ENCODE measurements at places on chromosomes 3 and 15.

DNA sequence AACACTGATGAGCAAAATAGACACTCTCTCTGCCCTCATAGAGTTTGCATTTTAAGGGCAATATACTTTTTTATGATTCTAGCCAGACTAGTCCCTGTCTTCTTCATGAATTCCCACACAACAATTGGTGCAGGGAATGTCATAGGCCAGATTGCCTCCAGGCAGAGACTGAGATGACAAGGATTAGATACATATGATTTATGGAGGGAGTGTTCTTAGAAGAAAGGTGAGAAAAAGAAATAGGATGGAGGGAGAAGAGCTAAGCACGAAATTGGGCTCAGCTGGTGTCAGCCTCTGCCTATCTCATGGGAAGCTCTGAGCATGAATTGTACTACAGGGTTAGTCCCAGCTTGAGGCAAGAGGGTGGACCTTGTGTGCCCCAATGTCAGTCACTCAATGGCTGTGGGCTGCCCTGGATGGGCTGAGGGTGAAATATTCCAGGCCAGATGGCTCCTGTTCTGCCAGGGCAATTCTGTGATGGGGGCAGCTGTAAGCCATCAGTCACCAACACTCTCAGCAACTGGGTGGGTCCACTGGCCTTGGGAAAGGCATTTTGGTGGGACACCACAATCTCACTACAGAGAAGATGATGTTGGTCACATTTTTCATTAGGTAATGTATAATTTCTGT, 31.1 kb downstream of the EIF1B start:
- DNase-seq = no peak

DNA sequence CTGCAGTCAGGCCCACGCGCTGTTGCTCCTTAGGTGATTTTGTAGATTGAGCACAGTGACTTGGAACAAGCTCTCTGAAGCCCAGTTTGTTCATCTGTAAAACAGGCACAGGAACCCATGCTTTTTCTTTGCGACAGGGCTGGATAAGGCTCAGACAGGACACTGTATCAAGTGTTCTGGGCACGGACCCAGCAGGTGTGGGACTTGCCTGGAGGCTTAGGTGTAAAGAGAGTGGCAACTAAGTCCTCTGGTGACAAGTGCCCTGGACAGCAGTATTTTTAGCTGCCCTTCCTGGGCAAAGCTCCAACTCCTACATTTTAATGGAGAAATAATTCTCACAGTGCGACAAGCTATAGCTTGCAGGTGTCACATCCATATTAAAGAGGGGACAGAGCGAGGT, 32.2 kb downstream of the CD276 start:
- DNase-seq = no peak

DNA sequence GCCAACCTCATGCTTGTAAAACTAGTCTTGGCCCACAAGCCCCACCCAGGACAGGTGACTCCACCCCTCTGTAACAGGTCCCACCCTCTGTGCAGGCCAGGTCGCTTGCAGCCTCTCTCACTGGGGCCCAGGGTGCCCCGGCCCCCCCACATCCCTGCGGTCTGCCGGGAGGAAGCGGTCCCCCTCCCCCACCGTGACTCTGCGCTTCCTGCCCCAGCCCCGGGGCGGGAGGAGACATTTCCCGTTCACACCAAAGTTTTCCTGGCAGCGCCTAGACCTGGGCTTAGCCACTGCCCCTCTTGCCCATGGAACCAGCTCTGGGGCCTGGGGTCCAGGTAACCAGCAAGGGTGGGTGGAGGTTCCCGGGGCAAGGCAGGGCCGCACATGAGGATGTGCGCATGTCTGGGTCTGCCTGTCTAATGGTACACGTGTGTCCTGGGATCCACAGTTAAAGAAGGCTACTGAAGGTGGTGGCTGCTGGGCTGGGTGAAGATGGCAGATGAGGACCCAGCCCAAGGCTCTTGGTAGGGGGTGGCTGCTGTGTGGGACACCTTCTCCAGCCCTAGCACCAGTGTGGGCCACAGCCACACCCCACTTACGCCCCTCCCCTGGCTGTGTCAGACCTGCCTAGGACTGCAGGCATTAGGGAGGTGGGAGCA, 8.4 kb downstream of the NBEAL2 start:
- DNase-seq = peak; percentile 71

DNA sequence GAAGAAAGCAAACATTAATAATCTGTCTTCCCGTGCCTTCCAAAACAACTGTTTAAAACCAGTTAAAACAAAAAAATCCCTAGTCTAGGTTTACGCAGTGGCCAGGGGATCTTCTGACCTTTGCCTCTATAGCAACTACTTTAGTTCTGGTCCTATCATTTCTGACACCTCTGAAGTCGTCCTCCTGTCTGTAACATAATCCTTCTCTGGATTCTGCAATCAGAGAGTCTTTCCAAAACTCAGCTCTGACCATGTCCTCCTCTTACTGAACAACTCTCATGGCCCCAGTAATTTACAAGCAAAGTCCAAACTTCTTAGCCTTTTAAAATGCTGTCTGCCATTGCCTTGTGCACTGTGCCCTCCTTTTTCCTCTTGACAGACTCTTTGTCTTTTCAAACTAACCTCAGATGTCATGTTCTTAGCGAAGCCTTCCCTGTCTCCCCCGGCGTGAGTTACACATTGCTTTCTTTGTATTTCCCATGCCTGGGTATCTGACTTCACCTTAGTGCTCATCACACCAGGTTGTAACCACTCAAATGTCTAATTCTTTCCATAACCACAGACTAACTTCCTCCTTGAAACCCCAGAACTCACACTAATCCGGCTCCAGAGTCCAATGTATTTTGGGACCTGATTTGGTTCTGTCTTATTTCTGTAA, 105.2 kb upstream of the BNIP2 start:
- no peak for DNase-seq

- DNase-seq = no peak
These were observed 8.9 kb downstream of the ACAN start for GRCh38 chr15:88812133-88812532.

GRCh38 chr3:102200560-102200959, 234.3 kb upstream of the ZPLD1 start:
- DNase-seq = no peak

DNA sequence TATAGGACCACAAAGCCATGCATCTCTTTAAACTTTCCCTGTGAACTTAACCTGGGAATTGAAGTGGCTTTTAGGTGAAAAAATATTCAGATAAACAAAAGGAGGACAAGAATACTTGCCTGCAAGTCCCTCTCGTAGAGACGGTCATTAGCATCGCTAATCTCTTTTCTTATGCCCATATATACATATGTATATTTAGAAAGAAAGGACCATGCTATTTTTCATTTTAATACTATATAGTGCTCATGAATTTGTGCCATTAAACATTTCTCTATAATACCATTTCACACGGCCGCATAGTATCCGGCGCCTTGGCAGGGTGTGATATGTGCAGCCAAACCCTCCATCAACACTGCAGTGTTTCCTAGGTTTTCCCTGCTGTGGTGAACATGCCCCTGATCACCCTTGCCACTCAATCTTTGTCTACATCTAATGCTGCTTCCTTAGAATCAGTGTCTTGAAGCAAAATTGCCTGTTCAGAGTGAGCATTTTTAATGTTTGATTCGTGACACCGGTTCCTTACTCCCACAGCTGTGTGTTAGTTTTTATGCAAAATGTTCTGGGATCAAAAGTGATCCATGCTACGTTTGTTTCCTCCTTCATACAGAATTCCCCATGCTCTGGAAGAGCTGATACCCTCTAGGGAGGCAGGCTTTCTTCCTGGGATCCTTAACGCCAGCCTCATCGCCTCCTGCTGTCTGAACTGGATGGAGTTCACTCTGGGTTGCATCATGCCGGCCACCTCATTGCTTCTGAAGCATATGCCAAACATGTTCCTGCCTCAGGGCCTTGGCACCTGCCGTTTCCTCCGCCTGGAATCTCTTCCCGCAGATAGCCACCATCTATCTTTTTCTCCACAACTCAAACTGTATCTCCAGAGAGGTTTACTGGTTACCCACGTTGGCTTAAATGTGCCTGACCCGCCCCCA, 118.1 kb downstream of the FBLN2 start:
- DNase-seq = no peak

GRCh38 chr3:116661196-116661595, 48.4 kb upstream of the TUSC7 start:
- DNase-seq = no peak

- DNase-seq = no peak
These were observed 86.1 kb downstream of the FOXP1 start for GRCh38 chr3:71497367-71497897.

DNA sequence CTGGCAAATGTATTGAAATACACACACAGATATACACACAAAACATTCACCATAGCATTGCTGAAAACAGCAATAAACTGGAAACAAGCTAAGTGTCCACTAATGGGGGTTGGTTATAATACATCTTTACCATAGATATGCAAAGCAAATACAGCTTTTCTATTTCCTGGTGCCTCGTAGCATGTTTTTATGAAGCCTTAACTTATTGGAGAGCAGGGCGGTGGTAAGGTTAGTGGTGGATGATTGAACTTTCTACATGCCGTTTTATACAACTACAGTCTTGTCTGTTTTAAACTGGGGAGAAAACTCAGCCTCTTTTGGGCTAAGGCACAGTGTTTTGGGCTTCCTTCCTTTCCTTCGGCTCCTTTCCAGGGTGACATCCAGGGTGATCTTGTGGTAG, 104.5 kb downstream of the NR2F2 start:
- DNase-seq = no peak

GRCh38 chr3:100813828-100814227, 104.5 kb downstream of the TFG start:
- no peak for DNase-seq

GRCh38 chr3:44036850-44037249, 204.8 kb upstream of the TOPAZ1 start:
- DNase-seq = no peak

- DNase-seq = no peak
These were observed 56.4 kb upstream of the ETV5 start for GRCh38 chr3:186165331-186165730.

- no peak for DNase-seq
These were observed 8.5 kb upstream of the FANCD2 start for GRCh38 chr3:10017636-10018292.

- DNase-seq = no peak
These were observed 267.2 kb downstream of the FAM43A start for GRCh38 chr3:194952841-194953241.

DNA sequence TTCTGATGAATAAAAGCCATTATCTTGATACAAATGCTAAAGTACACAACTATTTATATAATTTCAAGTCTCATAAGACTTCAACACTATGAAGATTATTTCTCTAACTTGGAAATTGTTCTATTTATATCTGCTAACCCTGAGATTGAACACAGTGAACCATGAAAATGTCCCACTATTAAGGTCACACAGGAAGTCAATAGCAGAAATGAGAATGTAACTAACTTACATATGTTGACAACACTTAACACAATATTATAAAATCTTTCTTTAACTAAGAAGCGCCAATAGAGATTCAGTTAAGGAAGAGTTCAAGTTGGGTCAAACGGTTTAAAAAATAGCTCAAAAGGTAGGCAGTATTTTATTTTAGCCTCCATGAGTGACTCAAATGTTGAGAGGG, 551.8 kb upstream of the CBLB start:
- DNase-seq = no peak

GRCh38 chr3:132978464-132978863, 59.7 kb upstream of the TMEM108 start:
- no peak for DNase-seq

DNA sequence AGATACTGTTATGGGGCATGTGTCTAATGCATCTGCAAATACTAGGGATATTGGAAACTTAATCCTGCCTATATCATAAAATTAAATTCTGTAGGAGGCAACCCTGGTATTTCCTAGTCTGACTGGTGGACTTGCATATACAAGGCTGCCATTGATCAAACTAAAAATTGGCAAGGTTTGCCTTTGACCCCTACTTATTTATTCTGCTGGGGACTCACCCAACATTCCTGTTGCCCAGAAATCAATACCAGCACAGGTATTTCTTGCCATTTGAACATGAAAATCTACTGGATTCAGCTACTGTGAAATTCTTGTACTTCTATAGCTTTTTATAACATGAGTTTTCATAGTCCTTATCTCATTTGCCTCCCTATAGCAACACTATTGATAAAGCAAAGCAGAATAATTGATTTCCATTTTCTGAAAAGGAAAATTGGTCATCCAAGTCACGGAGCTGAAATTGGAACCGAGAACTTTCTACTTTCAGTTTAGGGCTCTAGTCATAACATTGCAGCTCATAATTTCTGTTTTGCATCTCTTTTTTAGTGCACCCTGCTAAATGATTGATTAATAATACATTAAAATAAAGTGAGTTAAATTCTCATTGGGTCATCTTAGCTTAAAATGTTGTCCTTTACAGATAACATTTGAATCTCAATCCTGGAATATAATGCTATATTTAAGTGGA, 365.2 kb downstream of the MFSD1 start:
- DNase-seq = no peak

DNA sequence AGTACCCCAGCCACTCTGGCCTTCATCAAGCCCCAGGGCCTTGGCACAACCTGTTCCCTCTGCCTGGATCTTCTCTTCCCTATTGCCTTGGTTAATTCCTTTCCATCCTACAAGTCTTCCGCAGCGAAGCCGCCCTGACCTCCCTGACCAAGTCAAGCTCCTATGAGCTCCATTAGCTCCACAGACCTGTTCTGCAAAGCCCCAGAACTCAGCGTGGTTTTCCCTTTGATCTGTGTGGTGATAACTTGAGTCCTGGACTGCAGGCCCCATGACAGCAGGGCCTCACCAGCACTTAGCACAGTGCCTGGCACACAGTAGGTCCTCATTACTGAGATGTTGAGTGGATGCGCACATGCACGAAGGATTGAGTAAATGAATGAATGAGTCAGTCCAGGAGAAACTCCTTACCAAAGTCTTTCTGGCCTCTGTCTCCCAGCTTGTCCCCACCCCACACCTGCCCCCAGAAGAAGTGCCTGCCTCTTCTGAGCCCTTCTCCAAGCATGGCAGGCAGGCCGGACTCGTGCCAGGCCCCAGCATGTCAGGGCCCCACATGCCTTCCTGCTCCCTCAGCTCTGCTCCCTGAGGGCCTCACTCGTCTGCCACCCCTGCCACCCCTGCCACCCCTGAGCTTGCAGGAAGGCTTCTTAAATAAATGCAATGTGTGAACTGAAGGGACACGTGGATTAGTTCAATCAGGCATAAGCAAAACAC, 6.3 kb downstream of the ANPEP start:
- DNase-seq = no peak

- DNase-seq = no peak
These were observed 72.4 kb downstream of the VPS13C start for GRCh38 chr15:61987824-61988223.

GRCh38 chr3:152315623-152316022, 46.9 kb downstream of the MBNL1 start:
- DNase-seq = no peak

GRCh38 chr3:46468753-46469600, 4.3 kb upstream of the LTF start:
- no peak for DNase-seq

- no peak for DNase-seq
These were observed 127.2 kb downstream of the ZBTB20 start for GRCh38 chr3:115019900-115020299.

Data from stimulated activated CD4-positive, alpha-beta T cell treated with anti-CD3 and anti-CD28 coated beads, Interleukin-2, amount 100 ng/mL, for 4 hours (primary cell).